ENCODE measurements at places on chromosomes 5 and 9.

- no peak for DNase-seq
Measured at GRCh38 chr9:38526591-38526990, 93.8 kb downstream of the ANKRD18A start.

DNA sequence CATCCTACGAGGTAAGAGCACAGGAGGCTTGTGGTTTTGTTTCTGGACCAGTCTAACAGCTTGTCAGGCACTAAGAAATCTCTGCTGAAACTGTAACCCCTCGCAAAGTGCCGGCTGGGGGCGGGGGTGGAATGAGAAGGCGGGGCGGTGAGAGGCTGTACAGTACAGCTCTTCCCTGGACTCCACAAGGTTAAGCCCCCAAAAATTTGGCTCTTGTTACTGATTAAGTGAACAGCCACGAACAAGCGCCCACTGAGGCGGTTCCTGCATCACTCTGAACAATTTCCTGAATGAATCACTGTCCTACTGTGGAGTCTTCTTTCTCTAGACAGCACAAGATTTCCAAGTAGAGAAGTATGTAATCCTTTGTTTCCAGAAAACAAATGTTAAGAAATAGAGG lies 6.8 kb downstream of the FBP2 start:
- DNase-seq: no peak

DNA sequence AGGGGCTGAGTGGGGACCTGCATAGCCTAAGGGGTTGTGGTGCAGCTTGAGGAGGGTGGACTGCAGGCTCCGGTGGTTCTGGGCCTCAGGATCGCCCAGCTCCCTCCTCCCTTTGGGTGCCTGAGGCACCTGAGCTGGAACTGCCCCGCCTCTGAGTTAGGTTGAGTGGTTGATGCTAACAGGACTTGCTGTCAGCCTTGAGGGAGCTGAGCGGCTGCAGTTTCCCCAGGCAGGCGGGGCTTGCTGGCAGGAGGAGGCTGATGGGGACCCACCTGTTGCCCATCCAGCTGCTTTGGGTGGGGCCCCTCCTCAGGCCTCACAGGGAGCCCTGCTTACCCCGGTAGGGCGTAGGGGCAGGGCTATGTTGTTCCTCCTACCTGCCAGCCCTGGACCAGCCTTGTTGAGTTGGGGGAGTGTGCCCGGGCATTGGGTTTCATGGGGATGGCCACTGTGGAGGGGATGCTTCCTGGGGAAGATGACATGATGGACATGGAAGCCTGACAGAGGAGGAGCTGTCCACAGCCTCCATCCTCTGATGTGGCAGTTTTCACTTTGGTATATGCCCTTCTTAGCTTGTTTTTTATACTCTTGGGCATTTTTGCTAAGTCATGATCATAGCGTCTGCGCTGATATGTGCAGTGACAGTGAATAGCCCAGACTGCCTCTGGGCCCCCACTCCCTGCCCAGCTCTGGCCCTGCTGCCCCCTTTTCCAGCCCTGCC lies 14.3 kb downstream of the WNK2 start:
- no peak for DNase-seq

GRCh38 chr5:85651731-85652130 lies 966.0 kb upstream of the COX7C start:
- no peak for DNase-seq

GRCh38 chr9:93205045-93205768 lies 21.3 kb downstream of the WNK2 start:
- DNase-seq: no peak

GRCh38 chr5:7391814-7392692 lies 3.9 kb upstream of the ADCY2 start:
- DNase-seq: no peak

- no peak for DNase-seq
Measured at GRCh38 chr5:11620172-11620571, 284.1 kb downstream of the CTNND2 start.

DNA sequence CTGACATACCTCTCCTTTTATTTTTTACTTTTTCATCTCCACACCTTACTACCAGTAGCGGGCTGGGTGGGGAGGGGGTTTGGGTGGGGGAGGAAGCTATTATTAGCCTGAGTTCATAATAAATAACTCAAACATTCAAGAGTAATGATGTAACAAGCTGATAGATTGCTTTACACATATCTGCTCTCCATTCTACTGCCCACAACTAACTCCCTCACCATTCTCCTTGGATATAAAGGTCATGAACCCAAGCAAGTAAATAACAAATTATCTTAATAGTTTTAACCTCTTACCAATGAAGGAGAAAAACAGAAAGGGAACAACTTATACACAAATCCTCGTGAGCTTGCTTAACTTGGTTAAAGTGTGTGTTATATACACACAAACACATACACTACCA lies 15.4 kb downstream of the FBXL17 start:
- no peak for DNase-seq

DNA sequence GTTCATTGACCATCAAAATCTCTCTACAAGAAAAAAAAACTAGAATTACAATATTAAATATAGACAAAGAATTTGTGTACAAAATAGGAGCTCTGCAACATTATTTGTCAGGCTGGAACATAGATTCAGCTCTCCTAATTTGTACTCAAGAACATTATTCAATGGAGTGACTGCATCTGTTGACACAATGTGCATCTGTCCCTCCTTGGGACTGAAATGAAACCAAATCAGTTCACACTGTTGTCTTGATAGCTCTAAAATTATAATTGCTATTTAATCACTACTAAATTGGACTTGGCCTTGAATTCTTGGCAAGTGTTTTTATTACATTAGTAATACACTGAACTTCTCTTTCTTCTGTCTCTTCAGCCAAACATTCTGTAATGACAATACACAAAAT lies 47.7 kb downstream of the FTMT start:
- DNase-seq: no peak

GRCh38 chr5:142743592-142744441 lies 26.4 kb upstream of the ARHGAP26 start:
- no peak for DNase-seq

- no peak for DNase-seq
Measured at GRCh38 chr5:329768-330167, 8.3 kb downstream of the AHRR start.

DNA sequence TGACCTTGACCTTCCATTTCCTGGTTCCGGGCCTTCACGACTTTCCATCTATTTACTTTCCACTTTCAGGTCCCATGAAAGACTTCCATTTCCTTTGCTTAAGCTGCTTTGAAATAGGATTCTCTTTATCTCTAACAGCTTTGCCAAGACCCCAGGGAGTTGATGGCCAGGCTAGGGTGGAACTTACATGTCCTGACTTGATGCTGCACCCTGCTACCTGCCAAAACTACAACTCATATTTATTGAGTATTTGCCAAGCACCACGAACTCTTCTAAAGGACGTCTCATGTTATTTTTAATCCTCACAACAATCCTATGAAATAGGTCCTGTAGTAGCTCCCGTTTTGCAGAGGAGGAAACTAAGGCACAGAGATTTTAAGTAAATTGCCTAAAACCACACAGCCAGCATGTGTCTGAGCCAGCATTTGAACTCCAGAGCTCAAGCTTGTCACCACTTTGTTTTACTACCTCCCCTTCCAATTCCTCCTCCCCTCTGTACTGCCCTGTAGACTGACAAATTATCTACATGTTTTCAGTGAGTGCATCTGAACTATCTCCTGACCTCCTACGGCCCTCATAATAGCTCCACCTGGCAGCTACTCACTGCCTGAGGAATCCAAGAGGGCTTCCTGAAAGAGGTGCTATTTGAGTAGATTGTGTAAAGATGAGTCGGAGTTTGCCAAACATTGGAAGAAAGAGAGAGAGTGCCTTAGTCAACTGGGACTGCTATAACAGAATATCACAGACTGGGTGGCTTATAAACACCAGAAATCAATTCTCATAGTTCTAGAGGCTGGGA lies 38.4 kb upstream of the SMIM23 start:
- DNase-seq: no peak

- no peak for DNase-seq
Measured at GRCh38 chr9:38249587-38250210, 142.8 kb upstream of the ALDH1B1 start.

GRCh38 chr5:99248066-99248465 lies 319.3 kb upstream of the CHD1 start:
- no peak for DNase-seq

DNA sequence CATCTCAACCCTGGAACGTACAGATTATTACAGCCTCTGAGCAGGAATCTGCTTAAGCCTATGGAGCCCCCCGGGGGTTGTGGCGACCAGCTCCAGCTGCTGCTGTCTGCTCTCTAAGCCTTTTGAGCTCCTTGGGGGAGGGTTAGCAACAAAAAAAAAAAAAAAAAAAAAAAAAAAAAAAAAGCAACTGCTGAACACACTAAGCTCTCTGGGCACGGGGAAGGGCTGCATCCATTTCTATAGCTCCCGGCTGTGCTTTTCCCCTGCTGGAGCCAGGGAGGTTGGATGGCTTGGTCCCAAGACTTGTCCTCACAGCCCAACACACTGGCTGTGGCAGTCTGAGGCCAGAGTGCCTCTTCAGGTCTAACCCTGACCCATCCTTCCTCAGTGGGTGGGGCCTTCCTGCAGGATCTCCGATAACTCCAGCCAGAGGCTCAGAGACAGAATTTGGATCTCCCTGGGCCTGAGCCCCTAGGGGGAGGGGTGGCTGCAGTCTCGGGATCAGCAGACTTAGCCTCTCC lies 82.1 kb downstream of the FBN2 start:
- no peak for DNase-seq

- DNase-seq: no peak
Measured at GRCh38 chr5:136036293-136036911, 7.6 kb downstream of the TGFBI start.

DNA sequence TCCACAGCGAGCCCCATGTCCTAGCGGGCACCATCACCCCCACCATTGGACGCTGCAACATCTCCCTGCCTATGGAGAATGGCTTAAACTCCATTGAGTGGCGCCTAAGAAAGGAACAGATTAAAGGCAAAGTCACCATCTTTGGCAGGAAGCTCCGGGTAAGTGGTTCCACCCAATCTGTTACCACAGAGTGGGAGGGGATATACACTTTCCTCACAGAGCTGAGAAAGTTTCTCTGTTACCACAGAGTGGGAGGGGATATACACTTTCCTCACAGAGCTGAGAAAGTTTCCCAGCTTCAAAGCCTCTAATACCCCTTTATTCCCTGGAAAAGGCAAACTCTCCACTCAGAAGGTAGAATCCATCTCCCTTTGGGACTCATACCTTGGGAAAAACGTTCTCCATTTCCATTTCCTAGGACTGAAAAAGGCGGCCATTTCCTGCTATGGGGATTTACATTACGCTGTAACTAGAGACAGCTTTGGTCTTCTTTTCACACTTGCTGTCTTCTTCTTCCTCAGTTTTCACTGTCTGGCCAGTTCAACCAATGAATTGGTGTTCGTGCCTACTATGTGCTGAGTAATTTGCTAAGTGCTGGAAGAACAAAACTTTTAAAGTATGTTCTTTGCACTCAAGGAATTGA lies 63.4 kb upstream of the WWC1 start:
- no peak for DNase-seq

GRCh38 chr5:106637275-106637674 lies 1033.5 kb downstream of the EFNA5 start:
- DNase-seq: no peak

- no peak for DNase-seq
Measured at GRCh38 chr5:100615362-100615761, 80.2 kb downstream of the FAM174A start.

DNA sequence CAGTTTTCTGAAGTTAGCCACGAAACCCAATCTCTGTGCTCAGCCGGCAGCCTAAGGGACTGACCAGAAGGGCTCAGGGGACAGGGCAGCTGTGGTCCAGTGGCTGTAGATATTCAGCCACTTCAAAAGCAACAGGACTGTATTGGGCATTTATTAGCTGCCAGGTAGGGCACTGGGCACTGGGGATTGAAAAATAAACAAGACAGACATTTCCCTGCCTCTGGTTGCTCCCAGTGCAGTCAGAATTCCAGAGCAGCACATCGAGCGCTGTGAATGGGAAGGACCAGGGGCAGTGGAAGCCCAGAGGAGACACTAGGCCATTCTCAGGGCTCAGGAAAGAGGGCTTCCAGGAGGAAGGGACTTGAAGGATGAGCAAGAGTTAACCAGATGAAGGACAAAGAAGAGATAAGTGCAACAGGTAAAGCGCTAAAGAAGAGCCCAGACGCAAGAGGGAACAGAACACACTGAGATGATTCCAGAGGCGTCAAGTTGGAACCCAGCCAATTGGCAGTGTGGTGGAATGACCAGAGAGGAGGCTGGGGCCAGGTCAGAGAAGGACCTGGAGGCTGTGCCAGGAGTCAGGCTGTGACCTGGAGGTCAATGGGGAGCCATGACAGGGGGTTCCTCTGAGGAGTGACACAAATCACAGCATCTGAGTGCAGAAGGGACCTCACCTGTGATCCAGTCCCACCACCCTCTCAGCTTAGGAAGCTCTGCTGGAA lies 122.5 kb upstream of the ZNF618 start:
- DNase-seq: no peak

DNA sequence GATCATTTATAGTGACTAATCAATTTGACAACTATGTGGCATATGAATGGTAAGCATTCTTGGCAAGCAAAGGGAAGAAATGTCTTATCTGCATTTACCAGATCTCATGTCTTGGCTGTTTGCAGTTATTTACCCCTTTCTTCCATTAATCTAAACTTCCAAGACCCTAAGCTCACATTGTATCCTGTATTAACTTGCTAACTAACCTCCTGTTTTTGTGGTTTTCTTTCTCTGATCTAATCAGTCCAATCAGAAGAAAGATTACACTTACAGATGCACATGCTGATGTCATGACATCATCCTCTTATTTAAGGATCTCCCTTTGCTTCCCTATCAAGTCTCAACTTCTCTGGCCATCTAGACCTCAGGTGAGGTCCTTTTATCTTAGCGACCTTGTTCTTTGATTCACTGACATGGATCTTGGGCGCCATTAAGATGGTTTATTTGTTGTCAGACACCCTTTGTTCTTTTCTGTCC lies 95.5 kb downstream of the F2RL2 start:
- no peak for DNase-seq

DNA sequence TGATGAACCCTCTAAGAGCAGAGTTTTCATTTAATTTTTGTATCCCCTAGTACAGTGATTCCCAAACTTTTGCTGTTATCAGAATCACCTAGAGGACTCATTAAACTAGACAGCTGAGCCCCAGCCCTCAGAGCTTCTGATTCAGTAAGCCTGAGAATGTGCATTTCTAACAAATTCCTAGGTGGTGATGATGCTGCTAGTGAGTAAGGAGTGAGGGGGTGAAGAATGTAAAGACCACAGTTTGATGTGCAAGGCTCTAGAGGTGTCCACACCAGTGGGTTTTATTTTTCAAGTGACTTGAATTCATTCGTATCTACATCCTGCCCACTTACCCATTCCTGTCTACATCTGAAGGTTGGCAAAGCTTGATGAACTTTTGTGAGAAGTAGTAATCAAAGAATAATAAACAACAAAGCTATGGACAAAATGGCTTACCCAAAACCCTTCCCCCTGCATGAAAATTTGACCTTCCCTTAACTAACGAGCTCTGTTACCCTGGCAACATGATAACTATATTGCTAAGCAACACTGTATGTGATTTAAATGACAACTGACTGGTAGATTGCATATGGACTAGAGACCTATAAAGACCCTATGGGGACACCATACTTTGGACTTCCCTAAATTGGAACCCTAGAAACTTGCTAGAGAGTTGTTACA lies 35.2 kb downstream of the DTWD2 start:
- DNase-seq: no peak

- no peak for DNase-seq
Measured at GRCh38 chr9:15856591-15856990, 303.7 kb downstream of the CCDC171 start.

- no peak for DNase-seq
Measured at GRCh38 chr5:123545506-123545905, 33.5 kb downstream of the CSNK1G3 start.
